A673 (cell line): ENCODE measurements at places on chromosomes 7 and 10.

DNA sequence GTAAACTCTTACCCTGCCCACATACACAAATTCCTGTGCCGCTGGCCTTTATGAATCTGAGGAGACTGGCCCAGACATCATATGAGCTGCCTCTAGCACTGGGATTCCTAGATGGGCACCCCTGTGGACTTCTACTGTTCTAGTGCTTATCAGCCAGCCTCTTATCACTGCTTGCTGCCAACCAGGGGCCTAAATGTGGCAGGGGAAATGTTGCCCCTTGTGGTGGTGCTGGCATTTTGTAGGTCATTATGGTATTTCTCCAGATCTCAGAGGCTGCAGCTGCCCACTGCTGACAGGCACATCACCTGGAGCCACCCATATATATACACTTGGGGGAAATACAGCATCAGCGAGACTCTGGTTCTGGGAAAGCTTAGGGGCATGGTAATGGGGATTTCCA lies 5.4 kb downstream of the SFR1 start:
- peak; percentile 18 for DNase-seq

GRCh38 chr10:73635781-73636180 lies 5.5 kb downstream of the MYOZ1 start:
- no peak for DNase-seq

DNA sequence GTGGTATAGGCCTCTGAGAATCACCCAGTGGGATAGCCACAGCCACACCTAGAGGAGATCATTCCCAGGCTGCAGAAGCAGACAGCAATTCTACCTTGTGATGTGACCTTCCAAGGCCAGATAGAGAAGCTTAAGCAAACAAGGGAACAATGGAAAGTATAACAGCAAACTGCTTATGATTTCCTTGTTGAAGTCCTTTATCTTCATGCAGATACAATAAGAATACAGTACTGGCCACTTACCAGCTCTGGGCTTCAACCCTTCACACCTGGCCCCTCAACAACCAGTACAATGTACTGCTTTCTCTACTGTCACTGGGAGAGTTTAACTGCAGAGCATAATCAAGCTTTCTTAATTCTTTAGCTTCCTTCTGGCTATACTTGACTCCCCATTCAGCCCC lies 22.6 kb upstream of the DDX50 start:
- no peak for DNase-seq

DNA sequence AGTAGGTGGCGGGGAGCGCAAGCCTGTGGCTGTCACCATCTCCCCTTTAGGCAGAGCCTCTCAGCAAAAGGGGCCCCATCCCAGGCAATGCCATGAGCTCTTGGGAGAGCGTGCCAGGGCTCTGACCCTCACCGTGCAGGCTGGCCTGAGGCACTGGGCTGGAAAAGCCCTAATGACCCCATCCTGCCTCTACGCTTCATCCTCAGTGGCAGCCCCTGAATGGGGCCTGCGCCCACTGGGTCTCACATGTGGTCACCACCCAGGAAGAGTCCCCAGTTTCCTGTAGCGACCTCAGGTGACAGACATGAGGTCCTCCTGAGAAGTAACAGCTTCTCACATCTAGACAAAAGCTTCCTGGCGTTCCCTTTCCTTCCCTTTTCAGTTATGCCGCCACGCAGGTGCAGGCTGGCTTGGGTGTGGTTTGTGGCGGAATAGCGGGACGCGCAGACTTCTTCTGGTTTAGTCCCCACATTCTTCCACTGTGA lies 59.2 kb downstream of the CLEC2L start:
- DNase-seq: no peak

DNA sequence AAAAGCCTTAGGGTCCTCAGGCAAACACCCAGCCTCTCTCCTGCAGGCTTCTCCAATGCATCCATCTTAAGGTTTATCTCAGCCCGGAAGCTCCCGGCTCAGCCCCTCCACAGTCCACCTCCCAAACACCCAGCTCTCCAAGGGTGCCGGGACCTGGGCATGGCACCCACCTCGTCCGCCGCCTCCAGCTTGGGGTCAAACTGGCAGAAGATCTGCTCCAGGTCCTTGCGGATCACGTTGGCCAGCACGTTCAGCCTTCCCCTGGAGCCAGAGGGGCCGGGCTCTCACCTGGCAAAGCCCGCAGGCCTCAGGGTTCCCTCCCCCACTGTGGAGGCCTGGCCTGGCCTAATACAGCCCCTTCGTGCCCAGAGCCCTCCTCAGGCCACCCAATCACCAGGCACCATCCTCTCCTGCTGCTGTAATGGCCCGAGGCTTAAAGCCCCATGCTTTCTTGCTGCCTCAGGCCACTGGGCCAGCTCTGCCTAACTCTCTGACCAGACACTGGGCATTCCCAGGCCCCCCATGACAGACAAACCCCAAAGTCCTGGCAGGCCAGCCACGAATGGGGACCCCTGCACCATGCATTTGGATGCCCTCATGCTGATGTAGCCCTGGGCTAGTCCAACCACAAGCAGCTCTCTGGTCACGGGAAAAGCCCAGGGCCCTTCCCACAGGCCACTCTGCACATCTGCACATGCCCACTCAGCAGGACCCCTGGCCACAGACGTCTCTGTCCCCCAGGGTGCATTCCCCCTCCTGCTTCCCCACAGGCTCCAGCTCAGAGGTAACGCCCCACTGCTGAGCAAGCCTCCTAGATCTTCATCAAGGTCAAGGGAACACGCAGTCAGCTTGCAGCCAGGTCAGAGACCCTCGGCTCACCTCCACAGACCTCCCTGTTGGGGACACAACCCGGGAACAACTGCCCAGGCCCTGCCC lies 12.3 kb downstream of the OGDHL start:
- DNase-seq: no peak

- DNase-seq: peak; percentile 59
Observed at GRCh38 chr10:89032141-89032891, 41.7 kb downstream of the FAS start.

DNA sequence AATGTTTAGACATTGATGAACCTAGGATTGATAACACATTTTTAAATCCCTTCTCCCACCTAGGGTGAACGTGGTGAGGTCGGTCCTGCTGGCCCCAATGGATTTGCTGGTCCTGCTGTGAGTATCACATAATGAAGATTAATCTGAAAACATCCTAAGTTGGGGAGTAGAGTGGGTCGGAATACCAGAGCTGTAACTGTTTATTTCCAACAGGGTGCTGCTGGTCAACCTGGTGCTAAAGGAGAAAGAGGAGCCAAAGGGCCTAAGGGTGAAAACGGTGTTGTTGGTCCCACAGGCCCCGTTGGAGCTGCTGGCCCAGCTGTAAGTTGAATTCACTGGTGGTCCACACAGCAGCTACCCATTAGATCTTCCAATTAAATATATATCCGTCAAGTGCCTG lies 25.6 kb downstream of the COL1A2 start:
- no peak for DNase-seq

- DNase-seq: no peak
Observed at GRCh38 chr10:21318540-21319167, 206.8 kb downstream of the SKIDA1 start.

GRCh38 chr10:53209944-53210611 lies 437.5 kb upstream of the MBL2 start:
- DNase-seq: peak; percentile 2

DNA sequence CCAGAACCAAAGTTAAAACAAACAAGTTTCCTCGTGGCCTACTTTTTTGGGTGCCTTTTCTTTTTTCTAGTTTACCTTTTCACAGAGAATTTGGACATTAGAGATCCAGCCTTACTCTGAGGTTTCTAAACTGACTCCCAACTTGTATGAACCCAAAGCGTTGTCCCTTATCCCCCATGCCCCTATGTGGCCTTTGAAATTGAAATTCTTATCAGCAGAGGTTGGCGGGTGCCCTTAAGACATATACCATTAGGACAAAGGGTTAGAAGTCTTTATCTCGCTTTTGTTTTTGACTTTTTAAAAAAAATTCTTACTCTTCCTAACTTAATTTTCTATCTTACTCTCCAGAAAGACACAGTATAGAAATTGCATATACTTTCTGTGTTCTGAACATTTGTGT lies 76.3 kb upstream of the C7orf33 start:
- no peak for DNase-seq

DNA sequence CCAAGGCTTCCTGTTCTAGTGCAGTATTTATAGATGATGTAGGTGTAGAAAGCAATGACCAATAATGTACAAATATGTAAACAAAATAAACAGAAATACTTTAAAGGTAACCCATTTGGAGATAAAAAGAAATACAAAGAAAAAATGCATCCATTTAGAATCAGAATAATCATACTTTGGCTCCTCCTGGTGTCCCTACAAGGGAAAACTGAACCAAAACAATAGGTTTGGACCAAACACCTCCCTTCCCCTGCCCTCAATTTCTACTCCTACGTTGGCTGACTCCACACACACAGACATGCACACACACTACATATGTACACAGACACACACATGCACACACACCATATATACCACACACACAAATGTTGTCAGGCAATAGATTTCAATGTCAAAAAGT lies 36.0 kb downstream of the C10orf143 start:
- no peak for DNase-seq

GRCh38 chr7:25060487-25061055 lies 64.5 kb downstream of the CYCS start:
- DNase-seq: no peak

DNA sequence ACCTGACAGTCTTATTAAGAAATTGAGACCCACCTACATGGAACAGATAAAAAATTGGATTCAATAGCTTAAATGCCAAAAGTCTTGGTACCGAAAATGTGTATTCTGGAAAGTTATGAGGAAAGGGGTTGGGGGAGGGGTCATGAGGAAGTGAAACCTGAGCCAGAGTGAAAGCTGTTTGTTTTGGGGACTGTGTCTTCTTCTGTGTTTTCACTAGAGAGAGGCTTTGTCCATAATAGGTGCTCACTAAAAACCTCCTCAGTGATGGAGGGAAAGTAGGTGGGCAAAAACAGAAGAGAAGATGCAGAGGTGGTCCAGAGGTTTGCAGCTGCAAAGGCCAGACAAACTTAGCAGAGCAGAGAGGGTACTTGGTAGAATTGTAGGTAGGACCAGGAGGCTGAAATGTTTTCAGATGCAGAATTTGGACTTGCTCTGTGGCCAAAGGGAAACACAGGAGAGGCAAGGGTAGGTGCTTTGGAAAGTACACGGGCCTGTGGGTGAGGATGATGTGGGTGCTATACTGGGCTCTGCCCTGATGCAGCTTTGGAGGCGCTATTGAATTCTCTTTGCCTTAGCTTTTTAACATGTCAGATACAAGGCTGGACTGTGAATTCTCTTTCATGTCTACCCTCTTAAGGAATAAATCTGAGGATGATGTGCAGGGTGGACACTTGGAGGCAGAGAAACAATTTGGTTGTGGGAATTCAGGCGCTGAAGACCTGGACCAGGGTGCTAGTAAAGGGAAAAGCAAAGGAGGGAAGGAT lies 254.6 kb downstream of the PTEN start:
- peak; percentile 14 for DNase-seq

DNA sequence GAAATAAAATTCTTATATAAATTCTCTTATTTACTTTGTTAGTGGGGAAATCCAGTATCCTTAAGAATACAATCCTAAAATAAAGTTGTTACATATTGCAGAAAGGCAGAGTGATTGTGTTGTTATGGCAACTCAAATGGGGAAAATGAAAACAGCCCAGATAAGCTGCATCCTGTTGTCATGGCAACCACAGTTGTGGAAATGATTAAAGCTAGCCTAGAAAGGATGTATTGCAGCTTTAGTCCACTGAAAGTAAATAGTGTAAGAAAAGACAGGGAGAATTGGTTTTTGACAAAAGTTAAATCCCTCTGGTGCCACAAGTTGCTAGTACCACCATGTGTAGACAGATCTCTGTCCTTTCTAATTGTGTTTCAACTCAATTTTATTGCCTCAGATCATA lies 43.2 kb downstream of the BTRC start:
- DNase-seq: peak; percentile 26

- DNase-seq: peak; percentile 28
Observed at GRCh38 chr10:133124357-133125211, 35.4 kb upstream of the KNDC1 start.

DNA sequence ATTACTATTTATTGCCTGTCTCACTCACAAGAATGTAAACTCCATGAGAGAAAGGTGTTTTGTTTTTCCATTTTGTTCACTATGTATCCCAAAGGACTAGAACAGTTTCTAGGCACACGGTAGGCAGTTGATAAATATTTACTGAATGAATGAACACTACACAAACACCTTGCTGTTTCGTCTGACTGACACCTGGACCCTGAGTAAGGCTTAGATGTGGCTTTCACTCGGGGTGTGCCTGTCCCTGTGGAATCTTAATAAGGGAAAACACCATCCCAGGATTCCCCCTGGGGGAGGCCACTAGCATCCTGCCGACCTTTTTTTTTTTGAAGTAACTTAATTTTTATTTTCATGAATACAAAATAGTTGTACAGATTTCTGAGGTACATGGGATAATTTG lies 66.6 kb upstream of the STEAP1B start:
- DNase-seq: no peak

GRCh38 chr10:80945264-80945880 lies 407.7 kb downstream of the SH2D4B start:
- DNase-seq: peak; percentile 9

- DNase-seq: peak; percentile 78
Observed at GRCh38 chr7:116249969-116250553, 39.7 kb downstream of the TES start.

GRCh38 chr7:41825927-41826480 lies 123.1 kb upstream of the INHBA start:
- DNase-seq: peak; percentile 36

GRCh38 chr10:129004398-129004797 lies 462.6 kb upstream of the MGMT start:
- DNase-seq: no peak

- no peak for DNase-seq
Observed at GRCh38 chr7:14973712-14974428, 71.3 kb upstream of the DGKB start.

GRCh38 chr7:72405418-72405817 lies 6.7 kb downstream of the CALN1 start:
- DNase-seq: peak; percentile 3

DNA sequence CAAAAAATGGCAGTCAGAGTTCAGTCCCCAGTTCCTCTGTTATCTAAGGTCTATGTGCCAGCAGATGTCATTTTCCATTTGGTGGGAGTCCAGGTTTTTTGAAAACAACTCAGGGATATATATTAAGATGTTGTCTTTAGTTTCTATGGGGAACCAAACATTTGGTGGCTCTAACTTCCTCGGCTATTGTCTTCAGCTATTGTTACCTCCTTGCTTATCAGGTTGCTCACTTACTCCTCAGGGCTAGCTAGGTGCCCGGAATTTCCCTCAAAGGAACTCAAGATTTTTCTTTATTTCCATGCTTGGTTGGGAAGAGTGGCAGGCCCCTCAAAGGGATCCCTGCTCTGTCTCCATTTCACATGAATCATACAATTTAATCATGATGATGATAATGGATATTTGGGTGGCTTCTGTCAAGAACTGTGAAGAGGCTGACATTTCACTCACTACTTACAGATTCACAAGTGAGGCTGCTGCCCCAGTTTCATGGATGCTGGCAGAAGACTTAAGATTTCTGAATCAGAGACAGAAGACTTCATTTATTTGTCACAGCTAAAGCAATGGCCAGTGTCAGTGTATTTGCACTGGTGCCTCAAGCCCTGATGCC lies 182.8 kb downstream of the PKD1L1 start:
- no peak for DNase-seq

DNA sequence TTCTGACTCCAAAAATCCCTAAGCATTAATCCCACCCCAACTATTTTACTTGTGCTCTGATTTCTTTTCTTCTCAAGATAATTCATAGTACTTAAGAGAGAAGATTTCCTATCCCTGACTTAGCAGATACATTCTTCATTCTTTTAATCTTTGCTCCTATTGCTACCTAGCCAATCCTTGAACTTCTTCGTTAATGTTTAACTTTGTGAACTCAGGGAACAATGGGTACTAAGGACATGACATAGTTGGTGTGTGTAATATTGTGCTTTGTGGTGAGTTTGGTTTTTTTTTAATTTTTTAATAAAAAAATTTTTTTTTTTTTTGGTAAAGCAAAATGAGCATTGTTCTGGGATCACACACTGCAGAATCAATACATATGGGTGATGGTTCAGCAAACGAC lies 166.2 kb downstream of the CHCHD3 start:
- DNase-seq: no peak
